ENCODE measurements at places on chromosomes 2 and 18.

GRCh38 chr2:54675738-54676137, 47.7 kb upstream of the EML6 start:
- DNase-seq: no peak

GRCh38 chr2:218386505-218387368, 4.7 kb downstream of the SLC11A1 start:
- no peak for DNase-seq

- no peak for DNase-seq
Observed at GRCh38 chr2:236337465-236338325, 73.5 kb upstream of the ASB18 start.

- DNase-seq: no peak
Observed at GRCh38 chr2:119155633-119156032, 2.9 kb downstream of the C1QL2 start.

GRCh38 chr2:236873636-236874035, 212.1 kb upstream of the COPS8 start:
- no peak for DNase-seq

DNA sequence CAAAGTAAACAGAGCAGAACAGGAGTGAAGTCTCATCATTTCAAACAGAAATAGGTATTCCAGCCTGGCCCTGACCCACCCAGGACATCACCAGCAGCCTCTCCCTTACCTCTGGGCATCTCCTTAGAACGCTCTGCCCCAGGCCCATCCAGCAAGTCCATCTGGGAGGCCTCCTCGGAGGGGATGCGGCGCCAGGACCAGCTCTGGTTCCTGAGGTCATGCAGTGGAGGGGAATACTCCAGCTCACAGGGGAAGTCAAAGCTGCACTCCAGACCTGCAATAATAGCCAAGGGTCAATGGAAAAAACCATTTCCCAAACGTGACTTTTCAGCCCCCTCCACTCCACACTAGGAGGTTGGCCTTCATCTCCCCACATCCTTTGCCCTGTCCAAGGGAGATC, 226.6 kb downstream of the ALK start:
- DNase-seq: no peak

GRCh38 chr2:20603791-20604190, 47.1 kb downstream of the HS1BP3 start:
- DNase-seq: no peak

Data from activated T-cell treated with anti-CD3 and anti-CD28 coated beads, Interleukin-2, amount 50 U/mL, for 1 hour (primary cell).